Activated CD4-positive, alpha-beta memory T cell treated with anti-CD3 and anti-CD28 coated beads, Interleukin-2, amount 10 ng/mL, durations not matched to agents 7 days and 5 days (primary cell): ENCODE measurements at places on chromosomes 7 and 10. TPM values are rescaled to one million over a fixed set of nuclear protein-coding genes. Genes with fewer than 3 reads are reported as not detected.

DNA sequence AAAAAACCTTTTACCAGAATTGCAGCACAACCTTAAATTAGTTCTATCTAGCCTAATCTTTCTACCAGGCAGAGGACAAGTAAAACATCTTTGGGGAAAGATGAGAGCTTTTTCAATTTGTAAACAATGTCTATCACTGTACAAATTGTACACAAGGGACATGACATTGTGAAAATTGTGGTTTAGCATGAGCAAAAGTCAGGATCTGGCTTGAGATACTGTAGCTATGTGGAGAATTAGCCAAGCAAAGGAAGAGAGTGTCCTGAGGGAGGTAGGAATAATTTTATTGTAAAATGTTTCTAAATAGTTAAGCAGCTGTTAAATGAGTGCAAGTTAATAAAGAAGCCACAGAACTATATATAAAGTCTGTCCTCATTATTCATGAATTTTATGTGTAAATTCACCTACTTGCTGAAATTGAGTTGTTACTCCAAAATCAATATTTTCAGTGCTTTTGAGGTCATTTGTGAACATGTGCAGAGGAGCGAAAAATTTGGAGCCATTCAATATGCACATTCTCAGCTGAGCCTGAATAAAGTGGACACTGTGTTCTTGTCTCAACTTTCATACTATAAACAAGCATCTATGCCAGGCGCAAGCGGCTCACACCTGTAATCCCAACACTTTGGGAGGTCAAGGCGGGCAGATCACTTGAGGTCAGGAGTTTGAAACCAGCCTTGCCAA, 42.8 kb upstream of the POM121L12 start:
- no peaks in the 10 kb centered on the region for H3K27me3 ChIP-seq
- no peak overlapping the region for H3K4me3 ChIP-seq
- H3K36me3 ChIP-seq: no peaks in the 10 kb centered on the region
- H3K27ac ChIP-seq: no peak overlapping the region
- DNase-seq: no peak

The XRCC2 gene
- total RNA-seq: 9.6 TPM

DNA sequence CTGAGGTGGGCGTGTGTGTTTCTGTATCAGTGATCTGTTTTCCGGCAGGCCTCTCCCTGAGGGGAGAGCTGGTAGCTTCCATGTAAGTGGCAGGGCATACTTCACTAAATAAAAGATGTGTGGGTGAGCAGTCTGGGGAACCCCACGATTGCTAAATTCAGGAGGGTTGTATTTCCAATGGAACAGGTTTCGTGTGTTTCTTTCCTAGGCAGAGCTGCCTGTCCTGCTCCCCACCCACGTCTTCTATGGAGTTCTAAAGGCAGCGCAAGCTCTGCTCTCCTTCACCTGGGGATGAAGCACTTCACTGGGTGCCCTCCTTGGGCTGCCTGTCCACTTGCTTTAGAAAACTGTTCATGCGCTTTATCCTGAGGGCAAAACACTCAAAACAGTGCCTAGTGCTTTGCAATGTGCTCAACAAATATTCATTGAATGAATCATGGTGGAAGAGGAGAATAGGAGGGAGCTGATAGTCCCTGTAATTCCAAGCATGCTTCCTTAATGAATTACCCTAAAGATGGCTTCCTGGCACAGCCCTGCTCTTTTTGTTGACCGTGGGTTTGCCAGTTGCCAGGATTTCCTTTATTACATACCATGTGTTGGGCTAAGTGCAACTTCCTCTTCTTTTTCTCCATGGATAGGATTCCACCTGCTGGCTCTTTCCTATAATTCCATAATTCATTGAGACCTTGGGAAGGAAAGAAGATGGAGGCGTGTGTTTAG, 50.6 kb upstream of the SRPK2 start:
- H3K27ac ChIP-seq: no peak overlapping the region
- no peak overlapping the region for H3K4me3 ChIP-seq
- H3K36me3 ChIP-seq: no peaks in the 10 kb centered on the region
- no peaks in the 10 kb centered on the region for H3K27me3 ChIP-seq
- no peaks in the 10 kb centered on the region for H3K4me1 ChIP-seq
- no peak for DNase-seq

- H3K4me1 ChIP-seq: no peaks in the 10 kb centered on the region
- no peak overlapping the region for H3K4me3 ChIP-seq
- DNase-seq: no peak
- H3K27ac ChIP-seq: no peak overlapping the region
- H3K27me3 ChIP-seq: peaks cover 16% of the 10 kb centered on the region
These were observed 11.6 kb downstream of the FRG2B start for GRCh38 chr10:133614830-133615580.

GRCh38 chr7:17706275-17706674, 234.0 kb downstream of the SNX13 start:
- H3K4me1 ChIP-seq: no peaks in the 10 kb centered on the region
- no peaks in the 10 kb centered on the region for H3K36me3 ChIP-seq
- H3K4me3 ChIP-seq: no peak overlapping the region
- DNase-seq: no peak
- peaks cover 29% of the 10 kb centered on the region for H3K27me3 ChIP-seq

The FAM131B gene
- total RNA-seq: 1.2 TPM

GRCh38 chr7:107056728-107057473, 12.4 kb downstream of the PRKAR2B start:
- no peak for DNase-seq
- no peak overlapping the region for H3K27ac ChIP-seq
- H3K36me3 ChIP-seq: no peaks in the 10 kb centered on the region
- no peaks in the 10 kb centered on the region for H3K4me1 ChIP-seq
